Stimulated activated CD4-positive, alpha-beta T cell treated with anti-CD3 and anti-CD28 coated beads, Interleukin-4, amount 100 ng/mL, for 4 hours (primary cell): ENCODE measurements at places on chromosomes 13 and 19.

GRCh38 chr13:111898956-111899713 lies 167.8 kb upstream of the SOX1 start:
- no peak for DNase-seq

DNA sequence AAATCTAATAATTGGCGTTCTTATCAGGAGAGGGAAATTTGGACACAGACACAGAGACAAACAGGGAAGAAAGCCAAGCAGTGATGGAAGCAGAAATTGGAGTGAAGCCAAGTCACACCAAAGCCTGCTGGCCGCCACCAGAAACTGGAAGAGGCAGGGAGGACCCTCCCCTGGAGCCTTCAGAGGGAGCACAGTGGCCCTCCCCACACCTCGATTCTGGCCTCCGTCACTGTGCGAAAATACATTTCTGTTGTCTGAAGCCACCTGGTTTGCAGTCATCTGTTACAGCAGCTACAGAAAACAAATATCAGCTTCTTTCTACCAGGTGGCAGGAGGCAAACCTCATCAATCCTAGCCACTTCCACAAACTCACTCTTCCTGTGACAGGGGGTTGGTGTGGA lies 8.3 kb upstream of the TLE6 start:
- DNase-seq: no peak

DNA sequence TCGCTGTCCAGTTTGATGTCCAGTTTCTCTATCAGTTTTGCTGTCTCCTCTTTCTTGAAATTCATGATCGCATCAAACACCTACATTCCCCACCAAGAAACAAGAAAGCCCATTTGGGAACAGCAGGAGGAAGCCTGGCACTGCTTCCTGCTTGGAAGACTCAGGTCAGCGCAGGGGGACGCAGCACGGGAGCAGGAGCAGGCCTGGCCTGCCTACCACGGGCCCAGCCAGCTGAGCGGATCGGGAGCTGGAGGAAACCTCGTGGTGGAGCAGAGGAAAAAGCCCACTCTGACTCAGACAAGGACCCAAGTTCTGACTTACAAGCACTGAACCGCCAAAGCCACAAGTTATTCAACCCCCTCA lies 3.9 kb downstream of the EEF2 start:
- no peak for DNase-seq

- no peak for DNase-seq
Measured at GRCh38 chr13:75687150-75687763, 51.1 kb downstream of the LMO7 start.

DNA sequence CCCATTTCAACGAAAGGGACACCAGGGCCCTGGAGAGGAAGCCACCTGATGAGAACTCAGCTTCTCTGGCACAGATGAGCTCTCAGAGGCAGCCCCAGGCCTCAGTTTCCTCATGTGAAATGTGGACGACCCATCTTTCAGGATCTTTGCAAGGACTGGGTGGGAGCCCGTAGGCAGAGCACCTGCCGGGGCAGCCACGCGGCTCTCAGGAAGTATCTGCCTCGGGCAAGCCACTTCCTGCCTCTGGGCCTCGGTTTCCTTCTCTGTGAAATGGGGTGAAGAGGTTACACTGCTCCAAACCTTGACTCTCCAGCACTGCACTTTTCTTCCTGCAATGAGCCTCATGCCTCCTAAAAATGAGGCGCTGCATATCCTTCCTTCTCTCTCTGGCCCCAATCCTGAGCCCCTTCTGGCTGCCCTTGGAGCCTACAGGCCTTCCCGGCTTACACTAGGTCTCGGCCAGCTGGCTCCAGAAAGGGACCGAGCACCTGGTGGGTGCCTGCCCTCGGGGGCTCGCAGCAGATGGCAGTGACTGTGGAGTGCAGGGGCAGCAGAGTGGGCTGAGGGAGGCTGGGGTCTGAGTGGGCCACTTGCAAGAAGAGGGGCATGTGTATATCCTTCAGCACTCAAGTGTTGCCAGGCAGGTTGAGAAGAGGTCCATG lies 3.5 kb downstream of the SSBP4 start:
- no peak for DNase-seq

GRCh38 chr13:99009987-99010551 lies 32.2 kb upstream of the DOCK9 start:
- DNase-seq: no peak

- DNase-seq: no peak
Measured at GRCh38 chr13:54536112-54536511, 1507.5 kb downstream of the OLFM4 start.

- DNase-seq: no peak
Measured at GRCh38 chr13:113354831-113355610, 8.9 kb downstream of the GRTP1 start.

- DNase-seq: no peak
Measured at GRCh38 chr19:44987148-44987675, 14.1 kb upstream of the RELB start.

GRCh38 chr19:456547-457110 lies 4.2 kb downstream of the SHC2 start:
- DNase-seq: no peak

DNA sequence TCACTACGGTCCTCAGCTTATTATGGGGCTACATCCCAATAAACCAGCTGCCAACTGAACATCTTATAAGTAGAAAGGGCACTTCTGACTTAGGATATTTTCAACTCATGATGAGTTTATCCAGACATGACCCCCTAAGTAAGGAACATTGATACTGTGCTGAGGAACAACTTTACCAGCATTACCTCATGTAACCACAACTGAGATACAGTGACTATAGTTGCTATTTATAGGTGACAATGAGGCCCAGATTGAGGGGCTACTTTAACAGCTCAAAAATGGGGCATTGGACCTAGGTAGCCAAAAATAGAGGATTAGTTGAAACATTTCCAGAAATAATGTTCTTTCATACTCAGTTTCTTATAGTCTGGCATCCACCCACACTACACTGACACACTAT lies 26.8 kb downstream of the SKA3 start:
- no peak for DNase-seq

DNA sequence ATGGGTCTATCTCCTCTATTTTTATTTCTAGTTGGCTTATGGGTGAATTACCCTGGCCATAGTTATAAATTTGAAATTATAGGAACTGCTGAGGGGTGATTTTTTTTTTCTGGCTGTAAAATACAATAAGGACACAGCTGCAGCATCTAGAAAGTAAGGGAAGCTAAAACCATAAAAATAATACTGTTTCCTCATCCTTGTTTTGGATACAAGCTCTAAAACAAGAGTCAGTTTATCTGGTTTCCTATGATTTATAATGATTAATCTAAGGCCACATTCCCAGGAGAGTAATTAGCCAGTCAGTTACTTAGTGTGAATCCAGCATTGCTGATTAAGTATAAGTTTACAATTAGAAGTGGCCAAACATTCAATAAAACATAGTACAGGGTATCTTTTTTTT lies 219.1 kb upstream of the NBEA start:
- no peak for DNase-seq

GRCh38 chr13:67076378-67076777 lies 153.8 kb downstream of the PCDH9 start:
- DNase-seq: no peak

DNA sequence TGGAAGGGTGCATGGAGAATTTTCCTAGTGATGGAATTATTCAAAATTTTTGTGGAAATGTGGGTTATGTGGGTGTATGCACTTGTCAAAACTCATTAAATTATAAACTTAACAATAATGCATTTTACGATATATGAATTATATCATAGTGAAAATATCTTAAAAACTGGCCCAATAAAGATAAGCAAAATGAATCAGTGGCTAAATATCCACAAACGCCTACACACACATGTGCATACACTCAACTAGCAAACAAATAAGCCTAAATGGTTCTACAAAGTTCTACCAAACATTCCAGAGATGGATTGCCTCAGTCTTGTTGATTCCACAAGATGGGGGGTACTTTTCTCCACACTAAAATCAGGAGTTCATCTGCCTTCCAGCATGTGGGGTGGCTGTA lies 349.5 kb downstream of the TSHZ3 start:
- DNase-seq: no peak

GRCh38 chr13:47216176-47216822 lies 319.4 kb upstream of the HTR2A start:
- no peak for DNase-seq

DNA sequence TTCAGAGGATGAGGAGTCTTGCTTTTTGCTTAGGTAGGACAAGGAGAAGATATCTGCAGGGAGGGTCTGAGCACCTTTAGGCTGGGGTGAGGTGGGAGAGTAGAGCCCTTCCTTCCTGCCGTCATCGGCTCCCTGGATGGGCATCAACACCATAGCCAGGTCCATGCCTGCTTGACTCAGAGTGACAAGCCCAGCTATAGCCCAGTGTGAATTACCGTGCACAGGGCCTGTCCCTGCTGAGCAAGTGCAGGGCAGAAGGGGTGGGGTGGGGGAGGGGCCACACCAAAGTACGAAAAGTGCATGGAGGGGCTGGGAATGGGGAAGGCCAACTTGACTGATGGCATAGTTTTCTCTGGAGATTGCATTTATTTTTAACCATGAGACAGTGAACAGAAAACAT lies 30.3 kb upstream of the RNF113B start:
- no peak for DNase-seq

DNA sequence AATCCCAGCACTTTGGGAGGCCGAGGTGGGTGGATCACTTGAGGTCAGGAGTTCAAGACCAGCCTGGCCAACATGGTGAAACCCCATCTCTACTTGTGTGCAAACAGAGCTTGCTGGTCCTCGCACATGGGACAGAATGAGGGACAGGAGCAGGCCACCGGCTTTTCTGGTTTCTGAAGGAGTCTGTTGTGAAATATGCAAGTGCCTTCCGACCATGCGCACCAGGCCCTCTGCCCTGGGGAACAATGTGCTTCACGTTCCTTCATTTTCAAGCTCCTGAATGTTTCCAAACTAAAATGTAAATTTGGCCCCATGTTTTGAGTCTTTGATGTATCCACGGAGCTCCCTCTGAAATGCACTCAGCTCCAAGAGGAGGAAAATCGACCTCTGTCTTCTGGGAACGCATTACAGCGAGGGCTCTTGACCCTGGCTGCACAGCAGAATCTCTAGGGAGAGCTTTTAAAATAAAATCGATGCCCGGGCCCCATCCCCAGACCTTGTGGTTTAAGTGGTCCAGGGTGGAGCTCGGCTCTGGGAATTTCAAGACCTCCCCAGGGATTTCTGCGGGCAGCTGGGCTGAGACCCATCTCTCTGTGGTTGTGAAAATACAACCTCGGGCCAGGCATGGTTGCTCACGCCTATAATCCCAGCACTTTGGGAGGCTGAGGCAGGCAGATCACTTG lies 9.3 kb upstream of the ACP4 start:
- DNase-seq: no peak

DNA sequence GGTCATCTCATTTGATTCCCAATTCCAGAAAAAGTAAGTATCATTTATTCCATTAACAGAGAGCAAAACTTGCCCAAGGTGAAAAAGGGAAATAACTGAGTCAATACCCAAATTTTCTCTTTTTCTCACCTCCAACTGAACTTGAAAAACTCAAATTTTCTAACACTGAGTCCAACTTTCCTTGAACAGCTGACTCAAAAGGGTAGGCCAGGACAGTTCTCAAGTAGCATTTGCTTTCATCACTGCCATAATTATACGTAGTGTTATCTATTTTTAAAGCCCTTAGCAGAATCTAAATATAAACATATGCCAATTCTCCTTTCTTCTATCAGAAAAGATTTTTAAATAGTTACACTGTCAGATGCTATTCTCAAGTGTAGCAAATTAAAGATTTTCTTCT lies 3.5 kb downstream of the N4BP2L2 start:
- DNase-seq: no peak

GRCh38 chr13:96511587-96511986 lies 421.7 kb downstream of the HS6ST3 start:
- no peak for DNase-seq

- DNase-seq: peak; percentile 31
Measured at GRCh38 chr19:34145741-34146202, 26.5 kb upstream of the LSM14A start.

DNA sequence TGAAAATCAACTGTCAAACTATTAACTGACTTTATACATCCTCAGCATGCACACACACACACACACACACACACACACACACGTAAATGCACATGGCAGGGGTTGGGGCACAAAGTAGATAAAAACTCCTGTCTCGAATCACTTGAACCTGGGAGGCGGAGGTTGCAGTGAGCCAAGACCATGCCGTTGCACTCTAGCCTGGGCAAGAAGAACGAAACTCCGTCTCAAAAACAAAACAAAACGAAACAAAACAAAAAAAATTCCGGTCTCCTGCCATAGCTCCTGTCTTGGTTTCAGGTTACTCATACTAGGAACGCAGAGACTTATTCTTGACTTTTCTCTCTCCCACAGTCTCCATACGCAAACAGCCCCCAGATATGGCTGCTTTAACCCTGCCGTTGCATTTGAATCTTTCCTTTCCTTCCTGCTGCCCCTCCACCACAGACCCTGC lies 148.9 kb downstream of the SHISA2 start:
- no peak for DNase-seq

DNA sequence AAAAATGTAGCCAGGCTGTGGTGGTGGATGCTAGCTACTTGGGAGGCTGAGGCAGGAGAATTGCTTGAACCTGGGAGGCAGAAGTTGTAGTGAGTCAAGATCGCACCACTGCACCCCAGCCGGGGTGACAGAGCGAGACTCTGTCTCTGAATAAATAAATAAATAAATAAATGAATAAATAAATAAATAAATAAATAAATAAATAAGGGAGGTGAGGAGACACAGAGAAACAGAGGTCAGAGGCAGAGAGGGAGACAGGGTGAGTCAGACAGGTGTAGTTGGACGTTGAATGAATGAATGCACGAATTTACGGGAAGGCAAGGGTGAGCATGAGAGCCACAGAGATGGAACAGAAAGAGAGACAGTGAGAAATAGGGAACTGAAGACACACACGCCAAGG lies 3.1 kb downstream of the RAB4B start:
- DNase-seq: no peak

DNA sequence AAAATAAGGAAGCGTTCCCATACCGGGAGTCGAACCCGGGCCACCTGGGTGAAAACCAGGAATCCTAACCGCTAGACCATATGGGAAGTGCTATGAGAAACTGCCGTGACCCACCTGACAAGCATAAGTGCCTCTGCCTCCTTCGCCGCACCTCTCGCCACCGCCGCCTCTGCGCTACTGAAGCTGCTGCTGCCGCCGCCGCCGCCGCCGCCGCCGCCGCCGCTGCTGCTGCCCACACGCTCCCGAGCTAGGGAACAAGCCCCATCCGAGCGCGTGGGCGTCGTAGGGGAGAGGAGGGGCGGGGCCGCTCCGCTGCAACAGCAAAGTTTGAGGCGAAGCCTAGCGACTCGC lies 610 bp upstream of the WBP4 start:
- DNase-seq: peak; percentile 90

DNA sequence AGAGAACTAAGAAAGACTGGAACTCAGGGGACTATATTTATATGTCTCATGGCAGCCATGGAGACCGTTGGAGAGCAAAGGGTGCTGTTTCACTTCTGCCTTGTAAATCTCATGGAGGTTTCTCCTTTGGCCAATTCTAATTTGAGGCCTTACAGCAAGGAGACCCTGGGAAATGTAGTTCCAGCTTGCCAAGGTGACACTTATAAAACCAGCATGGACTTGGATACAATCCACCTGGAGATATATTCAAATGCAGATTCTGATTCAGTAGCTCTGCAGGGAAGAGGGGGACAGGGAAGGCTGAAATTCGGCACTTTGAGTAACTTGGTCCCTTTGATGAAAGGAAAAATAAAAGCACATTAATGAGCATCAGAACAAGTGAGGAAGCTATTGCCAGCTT lies 90.0 kb downstream of the OXGR1 start:
- no peak for DNase-seq

GRCh38 chr13:22594041-22594440 lies 586.7 kb upstream of the SGCG start:
- DNase-seq: no peak
